NCI-H1930 (cell line): ENCODE measurements at places on chromosomes 4 and X.

- no peak for DNase-seq
Measured at GRCh38 chr4:105989485-105990242, 94.4 kb downstream of the NPNT start.

DNA sequence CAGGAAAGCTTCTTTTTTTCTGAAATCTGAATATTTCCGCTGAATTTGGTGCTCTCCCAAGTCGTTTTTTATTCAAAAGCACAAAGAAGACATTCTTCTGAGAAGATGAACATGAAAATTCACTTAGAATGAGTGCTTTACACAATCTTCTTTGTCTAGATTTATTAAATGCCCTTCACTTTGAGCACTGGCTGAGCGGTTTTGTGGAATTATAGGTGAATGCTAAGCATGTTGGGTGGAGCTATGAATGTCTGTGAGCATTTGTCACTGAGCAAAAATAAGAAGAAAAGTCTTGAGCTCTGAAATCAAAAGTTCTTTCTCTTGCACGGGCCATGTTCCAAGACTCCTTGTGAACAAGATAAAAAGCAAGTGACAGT lies 13.1 kb downstream of the GASK1B start:
- no peak for DNase-seq

- no peak for DNase-seq
Measured at GRCh38 chr4:15737255-15737654, 34.4 kb downstream of the BST1 start.

DNA sequence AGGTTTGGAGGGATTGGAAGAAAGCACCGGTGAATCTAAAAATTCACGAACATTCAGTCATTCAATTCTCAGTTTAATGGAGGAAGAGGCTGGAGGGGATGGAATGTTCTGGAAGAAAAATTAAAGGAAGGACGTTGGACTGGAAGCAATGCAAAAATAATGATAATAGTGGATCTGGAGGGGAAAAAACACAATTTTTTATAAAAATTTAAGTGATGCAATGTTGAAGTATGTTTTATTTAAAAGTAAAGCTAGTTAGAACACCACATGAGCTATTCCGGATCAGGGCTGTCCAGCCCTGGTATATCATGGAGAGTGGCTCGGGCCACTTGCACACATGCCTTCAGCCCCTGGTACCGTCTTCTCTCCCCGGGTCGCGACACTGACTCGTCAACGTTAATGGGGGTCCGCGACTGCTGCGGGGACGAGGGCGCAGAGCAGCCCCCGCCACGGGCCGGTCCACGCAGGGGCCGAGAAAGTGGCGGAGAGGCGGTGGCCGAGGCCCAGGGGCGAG lies 204.6 kb downstream of the TENM3 start:
- DNase-seq, result no peak

DNA sequence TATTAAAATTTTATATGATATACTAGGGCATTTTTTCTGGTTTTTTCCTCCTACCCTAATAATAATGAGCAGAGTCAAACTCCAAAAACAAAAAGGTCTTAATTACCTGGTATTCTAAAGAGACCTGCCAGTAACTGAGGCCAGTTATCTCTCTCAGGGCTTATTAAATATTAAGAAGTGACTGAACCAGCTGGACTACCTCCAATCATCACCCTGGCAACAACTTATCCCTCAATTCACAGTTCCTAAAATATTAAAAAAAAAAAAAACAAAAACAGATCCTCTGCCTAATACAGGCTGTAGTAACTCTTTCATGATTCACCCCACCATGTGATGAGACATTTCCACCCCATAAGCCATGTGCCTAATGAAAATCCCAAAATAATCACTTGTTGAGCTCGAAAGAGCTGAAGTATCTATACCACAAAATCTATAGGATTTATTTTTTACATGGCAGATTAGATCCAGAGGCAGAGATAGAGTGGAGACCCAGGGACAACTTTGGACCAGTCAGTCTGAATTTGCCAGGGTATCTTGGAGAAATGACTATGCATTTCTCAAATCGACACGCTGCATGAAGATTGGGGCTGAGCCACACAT lies 698.0 kb downstream of the FAT4 start:
- DNase-seq, result no peak

- DNase-seq, result no peak
Measured at GRCh38 chr4:128862608-128863311, 53.3 kb downstream of the JADE1 start.

DNA sequence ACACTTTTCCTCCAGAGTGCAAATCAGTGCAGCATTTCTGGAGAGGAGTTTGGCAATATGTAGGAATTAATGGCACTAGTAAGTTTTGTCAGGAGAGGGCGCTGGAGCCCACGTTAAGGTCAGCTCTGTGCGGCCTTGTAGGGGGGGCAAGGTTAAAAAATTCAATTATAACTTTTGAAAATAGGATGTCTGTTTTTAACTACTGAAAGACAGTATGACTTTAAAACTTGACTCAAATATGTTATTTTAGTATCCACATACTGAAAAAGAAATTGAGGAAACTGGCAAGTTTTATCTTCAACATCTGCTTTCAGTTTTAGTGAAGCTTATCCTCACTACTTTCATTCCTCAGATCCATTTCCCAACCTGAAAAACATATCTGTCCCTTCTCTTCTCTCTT lies 30.9 kb upstream of the HSD17B13 start:
- no peak for DNase-seq

DNA sequence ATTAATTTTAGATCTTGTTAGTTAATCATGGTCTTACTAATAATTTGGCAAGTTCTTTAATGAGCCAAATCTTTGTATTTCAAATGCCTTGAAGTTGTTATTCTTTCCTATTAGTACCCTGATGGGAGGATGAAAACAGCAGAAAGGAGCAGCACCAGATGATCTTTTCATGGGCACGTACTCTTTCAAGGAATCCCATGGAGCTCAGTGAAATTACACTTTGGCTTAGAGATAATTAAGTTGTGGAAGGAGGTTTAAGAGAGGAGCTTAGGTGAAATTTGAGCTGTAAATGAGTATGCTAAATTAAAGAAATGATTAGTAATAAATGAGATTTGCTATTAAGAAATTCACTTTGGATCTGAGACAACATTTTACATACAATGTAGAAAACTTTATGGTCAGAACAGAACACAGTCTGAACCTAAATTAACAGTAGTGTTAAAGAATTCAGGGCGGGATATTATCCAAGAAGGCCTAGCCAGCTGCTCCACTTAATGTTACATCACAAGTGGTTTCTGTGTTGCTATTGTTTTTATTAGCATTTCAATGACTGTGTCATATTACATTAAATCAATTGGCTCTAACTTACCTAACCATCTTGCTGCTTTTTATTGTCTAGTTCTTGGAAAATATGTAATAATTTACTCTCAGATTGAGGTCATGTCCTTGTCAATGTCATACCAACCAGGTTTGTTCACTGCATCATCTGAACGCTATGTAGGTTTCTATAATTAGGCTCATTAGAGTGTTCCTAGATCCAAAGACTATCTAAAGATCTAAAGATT lies 3.9 kb downstream of the MTHFD2L start:
- DNase-seq, result no peak

- DNase-seq, result no peak
Measured at GRCh38 chrX:8272821-8273220, 101.8 kb upstream of the VCX2 start.

DNA sequence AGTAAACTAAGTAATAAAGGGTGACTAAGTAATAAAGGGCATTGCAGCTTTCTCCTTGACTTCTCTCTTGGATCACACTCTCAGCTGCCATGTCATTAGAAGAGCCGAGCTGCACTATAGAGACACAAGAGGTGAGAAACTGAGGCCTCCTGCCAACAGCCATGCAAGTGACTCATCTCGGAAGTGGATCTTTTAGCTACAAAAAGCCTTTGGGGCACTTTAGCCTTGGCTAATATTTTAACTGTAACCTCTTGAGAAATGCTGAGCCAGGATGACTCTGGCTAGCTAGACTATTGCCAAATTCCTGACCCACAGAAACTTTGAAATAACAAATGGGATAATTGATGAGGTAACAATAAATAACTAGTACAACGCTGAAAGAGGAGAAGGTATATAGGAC lies 1.5 kb upstream of the NEIL3 start:
- DNase-seq, result no peak

- no peak for DNase-seq
Measured at GRCh38 chr4:39324446-39324845, 41.7 kb downstream of the RFC1 start.

- DNase-seq, result no peak
Measured at GRCh38 chr4:84024405-84024804, 474.7 kb downstream of the NKX6-1 start.

- DNase-seq, result no peak
Measured at GRCh38 chr4:61411241-61411640, 211.1 kb downstream of the ADGRL3 start.

DNA sequence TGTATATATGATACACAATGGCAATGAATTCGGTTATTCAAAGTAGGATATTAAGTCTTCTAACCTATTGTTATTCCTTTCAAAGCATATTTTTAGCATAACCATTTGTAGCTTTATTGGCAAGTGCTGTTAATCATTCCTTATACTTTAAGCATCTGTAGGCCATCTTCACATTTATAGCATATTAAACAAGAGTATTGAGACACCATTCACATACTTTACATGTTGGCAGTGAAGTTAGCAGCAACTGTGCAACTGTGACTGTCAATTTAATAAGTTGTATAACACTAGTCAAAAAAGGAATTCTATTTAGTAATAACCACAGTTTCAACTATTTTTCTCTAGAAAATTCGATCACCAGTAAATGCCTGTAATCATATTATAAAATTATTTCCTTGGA lies 107.3 kb upstream of the MYOZ2 start:
- no peak for DNase-seq

GRCh38 chrX:24204331-24204730 lies 54.8 kb downstream of the ZFX start:
- DNase-seq, result no peak

DNA sequence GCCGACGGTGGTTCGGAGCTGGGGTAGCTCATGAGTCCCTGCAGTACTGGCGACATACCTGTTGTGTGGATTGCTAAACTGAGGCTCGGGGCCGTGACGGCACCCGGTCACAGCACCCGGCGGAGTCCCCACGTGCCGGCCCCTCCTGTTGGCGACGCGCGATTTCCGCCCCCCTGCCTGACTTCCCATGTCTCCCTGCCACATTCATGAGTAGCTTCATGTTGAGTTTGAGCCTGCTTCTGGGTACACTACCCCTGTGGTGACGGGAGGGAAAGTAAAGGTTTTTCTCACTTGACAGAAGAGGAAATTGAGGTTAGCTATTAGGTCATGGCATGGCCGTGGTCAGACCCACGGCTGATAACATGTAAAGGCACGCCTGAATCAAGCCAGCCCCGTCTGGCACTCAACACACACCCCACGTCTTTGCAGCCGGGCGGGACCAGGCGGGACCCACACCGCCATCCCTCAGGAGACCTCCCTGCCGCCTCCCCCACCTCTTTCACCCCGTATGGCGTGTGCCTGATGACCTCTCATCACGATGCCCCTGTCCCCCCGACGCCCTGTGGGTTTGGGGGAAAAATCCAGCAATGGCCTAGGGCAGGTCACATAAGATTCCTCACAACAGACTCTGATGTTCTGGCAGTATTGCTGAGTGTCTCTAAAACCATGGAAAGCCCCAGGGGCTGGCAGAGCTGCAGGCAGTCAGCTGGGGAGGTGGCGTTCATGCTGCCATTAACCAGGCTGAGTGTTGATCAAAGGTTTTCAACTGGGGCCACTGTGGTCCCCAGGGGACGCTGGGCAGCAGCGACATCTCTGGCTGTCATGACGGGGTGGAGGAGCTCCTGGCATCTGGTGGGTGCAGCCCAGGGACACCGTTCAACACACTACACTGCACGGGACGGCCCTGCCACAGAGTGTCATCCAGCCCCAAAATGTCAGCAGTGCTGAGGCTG lies 29.2 kb downstream of the P2RY8 start:
- DNase-seq, result no peak

DNA sequence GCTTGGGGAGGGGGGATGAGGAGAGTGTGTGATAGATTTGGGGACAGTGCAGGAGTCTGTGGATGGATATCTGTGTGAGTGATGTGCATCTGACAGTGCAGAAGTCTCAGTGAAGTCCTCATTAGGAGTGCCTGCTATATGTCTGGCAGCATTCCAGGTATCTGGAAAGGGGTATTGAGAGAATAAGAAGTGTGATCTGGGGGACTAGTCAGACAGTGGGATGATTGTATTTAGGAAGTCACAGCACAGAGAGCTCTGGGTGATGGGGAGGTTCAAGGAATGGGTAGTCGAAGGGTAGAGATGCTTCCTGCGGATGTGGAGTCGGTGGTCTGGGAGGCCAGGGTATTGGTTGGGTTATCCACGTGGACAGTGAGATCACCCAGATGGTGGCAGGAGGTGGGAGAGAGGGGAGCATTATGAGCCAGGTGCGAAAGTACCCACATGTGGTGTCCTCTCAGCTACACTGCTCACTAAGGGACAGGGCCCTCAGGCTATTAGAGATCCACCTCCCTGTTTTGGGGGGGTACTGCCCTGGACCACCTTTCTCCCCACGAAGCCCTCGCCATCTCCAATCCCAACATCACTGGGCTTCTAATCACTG lies 9.8 kb downstream of the MAGED2 start:
- DNase-seq, result no peak

GRCh38 chr4:13088726-13089658 lies 395.1 kb downstream of the RAB28 start:
- DNase-seq, result no peak

DNA sequence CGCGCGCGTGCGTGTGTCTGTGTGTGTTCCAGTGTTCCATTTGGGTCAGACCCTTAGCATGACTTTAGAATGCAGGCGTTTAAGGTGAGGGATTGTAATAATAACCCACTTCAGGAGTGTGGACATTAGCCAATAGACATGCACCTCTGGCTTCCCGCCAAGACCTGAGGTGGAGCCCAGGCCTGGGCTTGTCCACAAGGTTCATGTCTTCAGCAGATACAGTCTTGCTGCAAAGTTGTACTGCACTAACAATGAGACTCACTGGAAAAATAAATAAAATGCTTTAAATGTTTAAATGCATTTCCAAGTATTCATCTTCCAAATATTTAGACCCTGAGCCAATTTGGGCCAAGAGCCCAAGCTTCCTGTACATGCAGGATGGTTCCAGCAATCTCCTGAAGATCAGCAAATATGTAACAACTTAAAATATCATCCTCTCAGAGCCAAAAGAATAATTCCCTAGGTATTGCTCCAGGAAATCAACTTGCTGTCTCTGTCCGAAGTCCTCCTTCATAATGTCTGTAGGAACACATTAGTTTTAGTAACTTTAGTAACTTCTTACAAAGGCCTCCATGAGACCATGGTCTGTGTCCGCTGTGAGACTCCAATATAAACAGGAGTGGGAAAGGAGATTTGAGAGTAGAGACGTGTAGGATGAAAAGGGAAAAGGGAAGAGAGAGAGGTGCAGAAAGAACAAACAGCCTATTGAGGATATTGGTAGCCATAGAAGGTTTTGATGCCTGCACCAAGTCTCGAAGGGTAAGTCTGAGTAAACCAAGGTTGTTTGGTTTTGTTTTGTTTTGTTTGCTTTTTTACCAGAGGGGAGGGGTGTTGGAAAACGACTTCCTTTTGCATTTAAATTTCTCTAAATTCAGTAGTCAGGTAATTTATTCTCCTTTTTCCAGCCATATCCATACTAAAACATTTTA lies 98.5 kb upstream of the KLF3 start:
- DNase-seq, result no peak

DNA sequence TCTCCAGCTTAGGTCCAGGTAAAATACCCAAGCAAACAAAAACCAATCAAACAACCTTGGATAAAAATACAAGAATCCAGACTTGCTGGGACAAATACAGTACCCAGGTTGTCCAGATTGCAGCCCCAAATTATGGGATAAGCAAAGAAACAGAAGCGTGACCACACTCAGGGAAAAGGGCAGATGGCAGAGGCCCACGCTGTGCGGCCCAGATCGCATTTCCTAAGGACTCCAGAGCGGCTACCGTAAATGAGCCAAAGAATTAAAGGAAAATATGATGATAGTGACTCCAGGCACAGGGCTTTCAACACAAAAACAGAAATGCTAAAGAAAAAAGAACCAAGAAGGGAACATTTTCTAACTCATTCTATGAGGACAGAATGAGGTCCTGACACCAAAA lies 50.3 kb downstream of the FGFRL1 start:
- DNase-seq, result no peak
